Lower leg skin (tissue), 4 donors: ENCODE measurements at places on chromosomes 16 and 17.

GRCh38 chr17:37516127-37516571, 26.5 kb downstream of the DUSP14 start:
- no peak for DNase-seq

DNA sequence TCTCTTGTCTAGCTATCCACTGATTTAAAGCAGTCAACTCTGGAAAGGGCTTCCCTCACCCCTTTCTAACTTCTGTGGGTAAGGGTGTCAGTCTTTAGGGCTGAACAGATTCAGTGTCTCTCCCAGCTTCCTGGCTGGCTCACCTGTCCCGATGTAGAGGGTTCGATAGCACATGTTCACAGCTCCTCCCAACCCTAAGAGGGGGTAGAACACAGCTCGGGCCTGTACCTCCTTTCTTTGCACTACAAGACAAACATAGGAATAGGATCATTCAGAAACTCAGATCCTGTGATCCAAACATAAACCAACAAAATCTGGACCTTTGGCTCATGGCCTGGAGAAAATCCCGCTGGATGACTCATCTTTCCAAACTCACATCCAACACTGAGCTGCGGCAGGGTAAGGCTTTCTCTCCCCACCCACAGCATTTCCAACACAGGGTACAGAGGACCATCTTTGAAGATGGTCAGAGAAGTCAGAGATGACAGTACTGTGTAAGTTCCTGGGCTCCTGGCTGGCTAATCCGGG, 5.8 kb upstream of the DHRS13 start:
- peak; percentile 49 for DNase-seq

DNA sequence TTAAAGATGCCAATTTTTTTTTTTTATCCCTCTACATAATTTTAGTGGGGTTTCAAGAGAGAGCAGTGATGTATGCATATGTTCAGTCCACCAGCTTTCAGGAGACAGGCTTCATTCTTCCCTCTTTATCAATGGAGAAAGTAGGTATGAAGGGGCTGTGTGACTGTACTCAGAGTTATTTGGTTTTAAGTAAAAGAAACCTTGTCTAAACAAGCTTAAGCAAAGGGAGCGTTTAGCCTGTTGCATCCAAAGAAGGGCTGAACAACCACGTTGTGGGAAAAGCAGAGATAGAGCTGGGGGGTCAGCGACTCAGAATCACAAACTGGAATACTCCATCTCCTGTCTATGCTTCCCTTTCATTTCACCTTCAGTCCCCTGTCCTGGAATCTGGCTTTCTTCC, 50.4 kb upstream of the HAS3 start:
- DNase-seq = no peak

GRCh38 chr16:57191056-57191571, 5.0 kb downstream of the RSPRY1 start:
- no peak for DNase-seq

- no peak for DNase-seq
Observed at GRCh38 chr17:28081467-28081866, 39.0 kb downstream of the NLK start.

DNA sequence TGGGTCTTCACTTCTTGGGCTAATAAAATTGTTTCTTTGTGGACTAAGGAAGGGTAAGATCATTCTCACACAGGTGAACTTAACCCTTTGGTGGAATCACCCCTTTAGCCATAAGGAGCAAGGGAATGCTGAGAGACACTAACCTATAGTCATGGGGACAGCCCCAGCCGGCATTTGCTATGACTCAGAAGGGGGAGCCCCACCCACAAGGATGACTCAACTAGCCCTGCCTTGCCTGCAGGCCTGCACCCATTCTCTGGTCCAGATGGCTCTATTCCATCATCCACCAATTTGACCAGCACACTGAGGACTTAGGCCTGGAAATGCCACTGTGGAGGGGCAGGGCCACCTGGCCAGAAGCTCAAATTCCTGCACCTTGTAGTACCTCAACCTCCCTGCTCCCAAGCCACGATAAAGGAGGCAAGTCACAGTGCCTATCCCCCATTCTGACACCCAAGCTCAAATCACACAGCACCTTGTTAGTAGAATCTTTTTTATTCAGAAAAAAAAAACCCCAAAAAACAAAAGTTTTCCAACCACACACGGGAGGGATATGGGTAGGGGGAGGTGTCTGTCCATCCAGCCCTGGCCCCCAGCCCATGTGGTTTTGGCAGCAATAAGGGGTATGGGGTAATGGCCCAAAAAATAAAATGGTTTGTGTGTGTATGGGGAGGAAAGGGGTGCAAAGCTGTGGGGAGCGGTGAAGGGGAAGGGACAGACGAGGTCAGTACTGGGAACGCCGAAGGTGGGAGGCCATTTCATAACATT, 3.0 kb downstream of the PFN1 start:
- peak; percentile 96 for DNase-seq

- peak; percentile 22 for DNase-seq
Observed at GRCh38 chr16:19375561-19376158, 42.0 kb upstream of the TMC5 start.

DNA sequence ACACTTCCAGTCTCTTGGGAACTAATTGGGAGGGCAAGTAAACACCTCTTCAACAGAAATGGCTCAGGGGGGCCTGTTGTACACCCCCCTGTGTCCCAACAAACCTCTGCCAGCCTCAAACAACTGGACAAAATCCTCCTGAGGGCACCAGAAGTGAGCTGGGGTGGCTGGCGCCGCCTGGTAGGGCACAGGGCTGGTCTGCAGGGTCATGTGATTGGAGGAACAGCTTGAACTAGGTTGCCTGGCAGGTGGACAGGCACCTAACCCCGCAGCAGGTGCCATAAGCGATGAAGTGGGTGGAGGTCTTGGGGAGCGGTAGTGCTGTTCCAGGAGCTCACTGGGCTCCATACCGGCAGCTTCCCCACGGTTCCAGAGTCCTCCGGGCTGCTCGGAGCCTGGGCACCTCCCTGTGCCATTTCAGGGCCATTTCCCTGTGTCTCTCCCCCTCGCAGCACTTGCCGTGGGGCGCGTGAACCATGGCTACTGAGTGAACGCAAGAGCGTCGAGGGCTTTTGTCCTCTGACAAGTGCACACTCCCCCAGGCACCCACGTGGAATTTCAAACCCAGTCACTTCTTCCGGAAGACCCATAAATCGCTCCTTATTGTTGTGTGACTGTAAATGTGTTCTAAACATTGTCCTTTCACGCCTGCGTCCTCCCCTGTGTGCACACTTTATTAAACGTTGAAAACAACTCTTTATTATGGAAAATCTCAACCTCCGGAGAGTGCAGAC, 101.5 kb downstream of the SEC14L1 start:
- DNase-seq = no peak

DNA sequence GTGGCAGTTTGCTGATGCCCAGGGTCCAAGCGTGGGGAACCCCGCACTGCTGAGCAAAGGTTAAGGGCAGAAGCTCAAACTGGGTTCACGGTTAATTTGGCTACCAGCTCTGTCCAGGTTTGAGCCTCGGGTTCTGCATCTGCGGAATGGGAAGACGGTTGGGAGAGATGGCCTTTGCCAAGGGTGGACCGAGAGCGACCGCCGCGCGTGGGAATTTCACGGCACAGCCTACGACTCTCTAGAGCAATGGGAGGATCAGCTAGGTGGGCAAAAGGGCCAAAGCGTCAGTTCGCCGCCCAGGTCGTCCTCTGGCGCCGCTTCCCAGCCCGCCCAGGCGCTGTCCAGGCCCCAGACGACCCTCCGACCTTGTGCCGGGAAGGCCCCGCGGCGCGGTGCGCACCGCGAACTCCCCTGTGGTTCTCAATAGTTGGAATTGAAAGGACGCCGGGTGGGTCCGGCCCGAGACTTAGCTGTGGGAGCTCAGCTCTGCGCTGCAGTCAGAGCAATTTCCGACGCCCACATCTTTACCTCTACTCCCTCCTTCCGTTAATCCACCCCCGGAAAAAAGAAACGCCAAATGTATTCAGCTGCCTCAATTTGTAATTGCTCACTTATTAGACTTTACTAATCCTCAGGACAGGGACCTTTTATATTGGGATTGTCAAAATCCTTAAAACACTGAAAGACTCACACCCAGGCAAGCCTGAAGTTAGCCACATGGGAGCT, 2.5 kb upstream of the HS3ST3B1 start:
- DNase-seq = no peak

GRCh38 chr17:48550502-48551213, 5.7 kb upstream of the HOXB2 start:
- DNase-seq = no peak

GRCh38 chr17:2194889-2195335, 108.7 kb downstream of the SMG6 start:
- DNase-seq = no peak
